ENCODE measurements at places on chromosomes 16 and 17.
A peak's percentile ranks its signal among the peaks of the same experiment; 100 is the strongest.

DNA sequence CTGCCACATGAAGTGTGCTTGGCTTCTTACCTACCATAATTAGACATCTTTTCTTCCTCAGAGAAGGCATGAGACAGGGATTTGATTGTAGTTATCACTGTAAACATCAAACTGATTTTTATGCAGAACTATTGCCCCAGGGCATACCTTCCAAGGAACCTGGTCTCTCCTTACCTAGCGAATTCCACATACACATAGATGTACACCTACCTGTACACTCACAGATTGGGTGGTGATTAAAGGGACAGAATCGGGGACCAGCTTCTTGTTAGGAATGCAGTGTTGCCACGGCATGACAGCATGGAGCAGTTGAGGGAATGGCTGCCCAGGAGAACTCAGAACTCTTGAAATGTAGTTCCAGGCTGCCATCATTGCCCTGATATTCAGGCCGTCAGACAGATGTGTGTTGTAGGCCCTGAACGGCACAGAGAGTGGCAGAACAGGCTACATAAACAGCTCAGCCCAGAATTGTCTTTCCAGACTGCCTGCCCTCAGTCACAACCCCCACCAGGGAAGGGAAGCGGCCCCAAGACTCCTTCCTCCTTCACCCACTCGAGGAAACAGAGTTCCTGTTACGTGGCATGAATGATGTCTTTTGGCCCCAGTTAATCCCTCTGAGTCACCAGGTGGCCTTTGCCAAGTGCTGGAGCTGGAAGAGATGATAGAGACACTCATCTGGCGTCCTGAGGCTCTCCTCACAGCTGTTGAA lies 17.8 kb upstream of the NAGLU start:
- peak; percentile 79 for DNase-seq

DNA sequence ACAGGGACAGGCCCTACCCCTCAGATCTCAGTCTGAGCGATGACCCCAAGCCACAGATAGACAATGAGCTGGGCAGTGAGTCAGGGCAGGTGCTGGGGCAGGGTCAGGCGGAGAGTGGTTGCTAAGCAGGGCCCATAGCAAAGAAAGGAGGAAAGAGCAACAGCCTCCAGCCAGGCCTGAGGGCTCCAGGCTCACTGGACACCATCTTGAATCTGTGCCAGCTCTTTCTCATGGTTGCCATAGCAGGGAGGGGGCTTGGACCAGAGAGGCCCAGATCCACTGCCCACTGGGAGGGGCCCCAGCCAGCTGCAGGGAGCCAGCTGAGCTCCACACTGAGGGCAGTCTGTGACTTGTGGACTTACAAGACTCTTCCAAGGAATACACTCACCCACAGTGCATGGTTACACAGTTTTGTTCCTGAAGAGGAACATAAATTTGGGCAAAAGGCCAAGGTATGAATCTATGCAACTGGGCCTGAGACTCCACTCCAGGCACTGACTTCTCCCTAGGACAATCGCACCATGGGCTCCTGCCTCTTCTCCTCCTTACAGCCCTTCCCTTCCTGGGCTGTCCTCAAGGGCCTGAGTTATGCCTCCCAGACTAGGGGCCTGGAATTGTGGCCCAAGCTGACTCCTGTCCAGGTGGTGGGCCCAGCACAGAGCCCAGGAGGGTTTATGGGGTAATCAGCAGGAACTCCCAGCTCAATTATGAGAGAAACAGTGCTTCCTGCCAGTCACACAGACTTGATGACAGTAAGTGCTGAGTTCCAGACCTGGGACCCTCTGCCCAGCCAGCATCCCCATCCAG lies 59.9 kb downstream of the BEAN1 start:
- DNase-seq = no peak

- no peak for DNase-seq
These were observed 13.5 kb downstream of the KIF18B start for GRCh38 chr17:44933824-44934744.

GRCh38 chr16:66364959-66365306 lies 1.6 kb upstream of the CDH5 start:
- no peak for DNase-seq

DNA sequence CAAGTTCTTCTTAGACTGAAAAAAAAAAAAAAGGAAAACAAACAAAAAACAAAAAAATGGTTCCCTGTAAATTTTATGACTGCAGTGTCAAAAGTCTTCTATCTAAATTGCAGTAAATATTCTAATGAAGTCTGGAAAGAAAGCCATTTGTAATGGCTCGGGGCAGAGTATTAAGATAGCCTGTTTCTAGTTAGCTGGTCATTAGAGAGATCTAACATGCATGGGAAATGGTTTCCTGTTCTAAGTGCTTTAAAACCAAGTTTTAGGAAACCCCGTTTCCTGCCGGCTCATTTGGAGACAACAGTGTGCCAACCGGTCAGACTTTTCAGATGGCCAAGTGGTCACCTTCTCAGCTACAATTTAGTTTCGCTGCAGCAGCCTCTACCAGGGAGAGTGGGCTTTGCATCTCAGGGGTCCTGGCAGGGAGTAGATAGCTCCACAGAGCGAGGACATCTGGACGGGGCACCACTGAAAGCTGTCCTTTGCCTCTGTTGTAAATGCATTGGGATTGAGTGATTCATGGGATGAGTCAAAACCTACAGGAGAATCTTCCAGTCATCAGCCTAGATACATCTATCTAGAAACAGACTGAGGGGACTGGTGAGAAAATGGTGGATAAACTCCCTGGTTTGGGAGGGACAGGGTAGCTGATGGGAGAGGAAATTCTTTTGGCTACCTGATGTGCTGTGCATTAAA lies 473.2 kb upstream of the SALL1 start:
- no peak for DNase-seq

GRCh38 chr16:3152991-3153368 lies 18.2 kb downstream of the ZNF213 start:
- no peak for DNase-seq

- no peak for DNase-seq
These were observed 14.6 kb upstream of the PITPNA start for GRCh38 chr17:1577182-1577581.

DNA sequence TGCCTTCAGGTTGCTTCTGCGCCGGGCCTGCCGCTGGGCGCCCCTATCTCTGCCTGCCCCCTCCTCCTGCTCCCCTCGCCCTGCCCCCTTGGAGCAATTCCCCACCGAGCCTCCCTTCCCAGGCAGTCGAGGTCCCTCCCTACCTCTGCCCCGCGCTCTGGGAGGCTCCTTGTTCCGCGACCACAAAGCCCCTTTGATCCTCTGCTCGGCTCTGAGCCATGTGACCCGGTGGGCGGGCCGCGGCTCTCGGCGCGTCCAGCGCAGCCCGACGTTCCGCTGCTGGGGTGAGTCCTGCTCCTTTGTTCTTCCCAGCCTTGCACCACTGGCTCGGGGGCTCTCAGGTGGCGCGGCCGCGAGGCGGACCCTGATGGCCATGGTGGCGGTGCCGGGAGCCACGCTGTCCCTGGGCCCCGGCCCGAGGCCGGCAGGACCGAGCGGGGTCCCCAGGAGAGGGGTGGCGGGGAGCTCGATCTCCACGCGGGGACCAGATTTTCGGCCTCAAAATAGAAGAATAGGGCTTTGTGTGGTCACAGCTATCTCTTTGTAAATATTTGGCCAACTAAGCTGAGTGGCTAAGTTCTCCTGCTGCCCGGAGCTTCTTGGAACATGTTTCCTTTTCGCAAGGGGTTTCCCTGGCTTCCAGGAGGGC lies 310.6 kb downstream of the SEC14L1 start:
- DNase-seq = no peak

DNA sequence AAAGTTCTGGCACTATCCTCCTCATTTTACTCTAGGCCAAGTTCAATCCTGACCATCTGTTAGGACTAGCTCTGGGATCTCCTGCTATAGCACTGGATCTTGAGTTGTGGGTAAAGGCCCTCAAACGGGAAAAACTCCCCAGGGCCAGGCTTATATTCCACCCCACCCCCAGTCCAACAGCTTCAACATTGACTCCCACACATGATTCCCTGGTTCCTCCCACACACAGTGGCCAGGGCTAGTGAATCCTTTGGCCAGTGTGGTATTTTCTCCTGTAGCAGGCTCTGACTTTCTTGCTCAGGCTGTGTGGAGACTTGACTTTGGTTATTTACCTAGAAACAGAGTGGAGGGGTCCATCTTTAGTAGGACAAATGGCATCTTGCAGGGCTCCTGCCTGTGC lies 10.3 kb upstream of the AKAP10 start:
- no peak for DNase-seq

DNA sequence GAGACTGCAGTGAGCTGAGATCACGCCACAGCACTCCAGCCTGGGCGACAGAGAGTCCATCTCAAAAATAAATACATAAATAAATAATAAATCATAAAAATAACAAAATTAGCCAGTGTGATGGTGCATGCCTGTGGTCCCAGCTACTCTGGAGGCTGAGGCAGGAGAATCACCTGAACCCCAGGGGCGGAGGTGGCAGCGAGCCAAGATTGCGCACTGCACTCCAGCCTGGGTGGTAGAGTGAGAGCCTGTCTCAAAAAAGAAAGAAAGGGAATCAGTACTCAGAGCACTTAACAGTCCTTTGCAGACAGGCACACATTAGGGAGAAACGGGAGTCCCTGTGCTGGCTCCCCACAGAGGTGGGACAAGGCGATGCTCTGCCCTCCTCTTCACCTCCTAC lies 25.1 kb downstream of the MAPK8IP3 start:
- no peak for DNase-seq

DNA sequence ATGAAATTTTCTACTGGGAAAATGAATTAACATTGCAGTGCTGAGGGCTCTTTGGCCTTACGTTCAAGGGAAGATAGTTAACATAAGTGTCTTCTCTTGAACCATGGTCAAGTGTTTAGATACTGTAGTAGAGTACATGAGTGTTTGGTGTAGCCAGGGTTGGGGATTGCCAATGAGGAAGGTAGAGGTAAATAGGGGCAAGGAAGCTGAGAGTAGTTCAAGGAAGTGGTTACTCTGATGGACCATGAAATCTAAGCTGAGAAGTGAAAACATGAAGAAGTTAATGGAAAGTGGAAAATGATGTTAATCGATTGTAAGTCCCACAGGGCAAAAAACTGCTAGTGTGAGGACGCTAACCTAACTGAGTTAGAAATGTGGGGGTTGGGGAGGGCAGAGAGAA lies 249.6 kb upstream of the AXIN2 start:
- no peak for DNase-seq

DNA sequence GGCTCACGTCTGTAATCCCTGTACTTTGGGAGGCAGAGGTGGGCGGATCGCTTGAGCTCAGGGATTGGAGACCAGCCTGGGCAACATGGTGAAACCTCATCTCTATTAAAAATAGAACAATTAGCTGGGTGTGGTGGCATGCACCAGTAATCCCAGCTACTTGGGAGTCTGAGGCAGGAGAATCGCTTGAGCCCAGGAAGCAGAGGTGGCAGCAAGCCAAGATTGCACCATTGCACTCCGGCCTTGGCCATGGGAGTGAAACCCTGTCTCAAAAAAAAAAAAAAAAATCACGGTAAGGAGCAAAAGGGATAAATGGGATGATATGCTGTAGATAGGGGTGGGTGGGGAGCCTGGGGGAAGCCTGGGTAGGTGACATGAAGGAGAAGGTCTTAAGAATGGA lies 20.4 kb upstream of the TMEM98 start:
- no peak for DNase-seq

Data from HCT116 (cell line).